ENCODE measurements at places on chromosomes 2 and 18.
A peak's percentile ranks its signal among the peaks of the same experiment; 100 is the strongest.

GRCh38 chr2:49770919-49771318, 616.6 kb upstream of the FSHR start:
- DNase-seq: no peak

- no peak for DNase-seq
Observed at GRCh38 chr2:43484323-43484930, 111.4 kb downstream of the THADA start.

GRCh38 chr18:25147877-25148488, 204.0 kb downstream of the ZNF521 start:
- no peak for DNase-seq

DNA sequence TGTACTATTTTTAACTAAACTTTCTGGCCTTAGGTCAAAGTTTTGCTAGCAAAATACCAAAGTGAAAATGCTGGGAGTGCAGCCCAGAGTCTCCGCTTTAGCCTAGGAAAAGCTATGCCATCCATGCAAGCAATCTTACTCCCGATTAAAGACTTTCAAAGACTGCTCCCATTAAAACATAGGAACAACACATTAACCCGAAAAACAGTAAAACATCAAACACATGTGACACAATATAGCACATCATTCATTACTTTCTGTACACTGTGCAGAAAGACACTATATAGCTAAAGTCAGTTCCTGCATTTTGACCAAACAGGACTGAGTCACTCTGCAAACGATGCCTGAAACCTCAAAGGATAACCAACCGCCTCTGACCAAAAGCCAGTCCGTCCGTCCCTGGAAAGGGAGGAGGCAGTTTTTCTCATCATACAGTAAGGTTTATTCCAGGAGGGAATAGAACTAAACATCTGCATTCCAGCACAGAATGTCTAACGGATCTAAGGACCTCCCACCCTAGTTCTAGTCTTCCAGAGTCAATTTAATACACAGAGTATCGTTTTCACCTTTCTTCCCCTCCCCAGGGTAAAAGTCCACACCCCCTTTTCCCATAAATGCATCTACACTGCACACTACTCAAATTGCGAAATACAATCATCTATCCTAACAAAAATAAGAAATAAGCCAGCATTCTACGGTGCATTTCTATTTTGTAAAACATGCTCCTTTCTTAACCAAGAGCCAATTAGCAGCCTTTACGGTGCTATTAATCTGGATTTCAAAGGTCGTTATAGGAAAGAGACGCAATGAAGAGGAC, 1.7 kb downstream of the ROCK2 start:
- DNase-seq: no peak

GRCh38 chr2:73907840-73908452, 15.1 kb downstream of the ACTG2 start:
- peak; percentile 23 for DNase-seq

DNA sequence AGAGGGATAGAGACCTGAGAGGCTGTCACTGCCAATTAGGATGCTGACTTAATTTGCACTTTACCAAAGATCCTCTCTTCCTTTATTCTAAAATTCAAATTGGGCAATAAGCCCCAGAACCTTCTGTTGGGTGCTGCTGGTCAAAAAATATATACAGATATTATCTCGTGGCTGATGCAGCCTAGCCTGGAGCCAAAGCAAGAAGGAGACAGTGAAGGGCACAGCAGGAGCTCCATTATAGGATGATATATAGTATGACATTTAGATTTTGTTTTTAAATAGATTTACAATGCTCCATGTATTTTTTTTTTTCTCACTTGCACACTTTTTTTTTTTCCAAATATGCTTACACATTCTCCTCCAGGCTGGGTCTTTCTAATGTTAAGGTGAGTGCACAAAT, 579.3 kb downstream of the PIK3C3 start:
- DNase-seq: no peak

DNA sequence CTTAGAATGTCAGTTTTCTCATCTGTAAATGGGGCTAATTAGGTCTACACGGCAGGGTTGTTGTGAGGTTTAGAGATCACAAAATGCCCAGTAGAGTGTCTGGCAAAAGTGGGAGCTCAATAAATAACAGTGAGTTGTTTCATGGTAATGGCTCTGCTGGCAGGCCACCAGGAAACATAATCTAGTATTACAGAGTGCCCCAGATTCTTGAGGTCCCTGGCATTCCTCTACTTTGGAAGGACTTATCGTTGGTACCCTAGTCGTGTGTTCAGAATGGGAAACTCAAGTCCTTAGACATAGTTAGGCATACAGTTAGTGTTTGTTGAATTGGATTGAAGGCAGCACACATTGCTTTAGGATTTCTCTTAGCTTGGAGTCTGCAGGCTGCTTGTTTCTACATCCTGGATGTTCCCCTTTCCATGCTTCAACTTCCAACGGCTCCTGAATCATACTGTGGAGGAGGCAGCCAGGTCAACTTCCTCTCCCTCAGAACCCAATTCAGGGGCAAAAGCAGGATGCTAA, 161.5 kb upstream of the FOSL2 start:
- DNase-seq: no peak

- DNase-seq: no peak
Observed at GRCh38 chr2:173119944-173120343, 44.3 kb downstream of the MAP3K20 start.

- DNase-seq: no peak
Observed at GRCh38 chr18:23539911-23540525, 36.7 kb downstream of the RMC1 start.

DNA sequence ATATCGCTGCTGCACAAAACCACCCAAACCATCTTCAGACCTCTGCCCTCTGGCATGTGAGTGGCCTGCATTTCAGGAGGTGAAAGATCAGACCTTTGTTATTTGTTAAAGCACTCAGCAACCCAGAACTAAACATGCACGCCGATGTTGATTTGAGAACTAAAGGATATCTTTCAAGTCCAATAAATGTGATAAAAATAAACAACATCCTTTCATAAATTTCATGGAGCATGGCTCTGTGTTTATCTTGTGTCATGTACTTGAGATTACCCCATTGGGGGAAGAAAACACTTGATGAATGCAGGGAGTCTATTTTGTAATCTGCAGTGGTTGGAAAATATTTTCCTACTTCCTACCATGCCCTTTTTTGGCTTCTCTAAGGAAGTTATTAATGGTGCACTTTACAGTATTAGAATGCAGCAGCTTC, 70.8 kb upstream of the GATA6 start:
- no peak for DNase-seq

GRCh38 chr2:128069769-128070168, 21.2 kb upstream of the UGGT1 start:
- DNase-seq: no peak

- DNase-seq: no peak
Observed at GRCh38 chr2:202069170-202070067, 3.6 kb upstream of the KIAA2012 start.
